ENCODE measurements at places on chromosomes 5 and 9.

DNA sequence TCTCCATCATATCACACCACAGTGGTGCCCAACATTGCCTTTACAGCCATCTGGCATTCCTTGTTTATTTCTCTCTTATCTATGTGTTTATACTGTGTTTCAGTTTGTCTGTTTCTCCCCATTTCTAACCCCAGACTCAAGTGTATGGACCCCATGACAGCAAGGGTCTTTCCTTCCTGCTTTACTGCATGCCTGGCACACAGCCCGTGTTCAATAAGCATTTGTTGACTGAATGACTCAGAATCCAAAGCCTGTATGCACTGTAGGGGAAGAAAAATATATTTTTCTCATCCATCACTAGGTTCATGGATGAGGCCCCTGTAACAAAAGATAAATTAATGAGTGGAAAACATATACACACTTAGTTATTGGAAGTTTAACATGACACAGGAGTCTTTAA is 190.8 kb upstream of the SEMA6A start:
- DNase-seq: no peak

GRCh38 chr5:15690611-15691010 is 190.6 kb downstream of the FBXL7 start:
- DNase-seq: no peak

- no peak for DNase-seq
Observed at GRCh38 chr5:148314731-148315130, 2.5 kb downstream of the SPINK7 start.

GRCh38 chr9:81490605-81491331 is 198.6 kb downstream of the TLE1 start:
- no peak for DNase-seq

DNA sequence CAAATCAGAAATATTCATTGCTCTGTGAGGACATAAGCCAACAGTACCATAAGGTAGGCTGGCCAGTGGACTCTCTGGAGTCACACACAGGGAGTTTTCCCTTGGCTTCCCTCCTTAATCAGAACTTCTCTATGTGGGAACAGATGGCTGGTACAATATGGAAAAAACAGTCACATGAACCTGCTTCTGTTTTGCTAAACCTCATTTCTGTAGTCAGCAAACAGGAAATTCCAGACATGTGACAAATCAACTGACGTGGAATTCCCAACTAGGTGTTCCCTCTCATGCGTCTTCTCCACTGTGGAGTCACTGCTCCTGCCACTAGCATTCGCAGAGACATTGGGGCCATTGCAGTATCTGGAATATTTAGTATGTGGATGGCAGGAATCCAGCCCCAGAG is 617.6 kb downstream of the KIF4B start:
- DNase-seq: no peak

DNA sequence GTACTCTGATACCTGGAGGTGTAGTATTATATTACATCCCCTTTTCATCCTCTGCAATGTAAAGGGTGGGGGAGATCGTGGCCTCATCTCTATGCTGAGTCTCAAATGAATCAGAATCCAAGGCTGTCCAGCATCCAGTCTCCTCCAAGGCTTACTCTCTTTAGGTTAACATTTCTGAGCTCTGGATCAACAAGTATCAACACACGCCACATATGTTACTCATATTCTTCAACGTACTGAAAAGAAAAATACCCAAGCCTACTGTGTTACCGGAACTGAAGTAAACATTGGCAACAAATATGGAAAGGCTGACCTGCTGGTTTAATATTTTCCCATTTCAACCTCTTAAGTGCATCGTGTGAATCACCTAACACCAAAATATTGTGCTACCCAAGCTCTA is 241.8 kb downstream of the GAS1 start:
- DNase-seq: no peak

- no peak for DNase-seq
Observed at GRCh38 chr5:37214550-37214949, 34.6 kb downstream of the CPLANE1 start.

GRCh38 chr5:146560205-146560812 is 44.3 kb upstream of the GPR151 start:
- DNase-seq: no peak

DNA sequence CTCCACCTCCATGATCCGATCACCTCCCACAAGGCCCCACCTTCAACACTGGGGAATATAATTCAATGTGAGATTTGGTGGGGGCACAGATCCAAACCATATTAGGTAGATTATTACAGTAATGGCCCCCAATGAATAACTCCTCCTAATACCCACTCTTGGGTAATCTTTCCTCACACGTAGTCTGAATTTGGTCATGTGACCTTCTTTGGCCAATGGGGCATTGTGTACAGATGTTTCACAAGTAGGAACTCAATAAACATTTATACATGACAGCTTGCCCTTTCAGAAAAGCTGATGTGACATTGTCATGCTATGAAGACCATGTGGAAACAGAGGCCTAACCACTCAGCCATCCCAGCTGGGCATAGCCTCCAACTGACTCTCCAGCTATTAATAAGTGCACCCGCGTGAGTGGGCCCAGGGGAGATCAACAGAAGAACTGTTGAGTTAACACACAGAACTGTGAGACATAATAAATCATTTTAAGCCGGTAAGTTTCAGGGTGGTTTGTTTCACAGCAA is 10.6 kb downstream of the GPR150 start:
- no peak for DNase-seq

GRCh38 chr5:127072861-127073846 is at the start of gene C5orf63:
Gene C5orf63 (minus strand): TSS chr5:127073502. CDS start chr5:127058995, 14,507 bp downstream.
- peak; percentile 81 for DNase-seq

DNA sequence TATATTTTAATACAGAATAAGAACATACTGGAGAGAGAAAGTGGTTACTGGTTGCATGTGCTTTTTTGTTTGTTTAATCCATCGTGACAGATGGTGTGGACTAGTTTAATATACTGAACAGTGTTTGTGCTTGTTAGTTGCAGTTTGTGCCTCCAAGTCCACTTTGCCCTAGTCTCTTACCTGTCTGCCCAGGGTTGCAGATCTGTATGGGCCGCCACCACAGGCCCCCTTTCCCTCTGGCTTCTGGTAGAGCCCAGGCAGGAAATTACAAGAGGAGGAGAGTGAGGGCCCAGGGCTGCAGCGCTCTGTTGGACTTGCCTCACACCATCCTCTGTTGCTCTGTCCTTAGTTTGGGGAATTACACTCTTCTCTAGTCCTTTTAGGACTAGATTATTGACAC is 166.4 kb downstream of the KDM4C start:
- DNase-seq: no peak

DNA sequence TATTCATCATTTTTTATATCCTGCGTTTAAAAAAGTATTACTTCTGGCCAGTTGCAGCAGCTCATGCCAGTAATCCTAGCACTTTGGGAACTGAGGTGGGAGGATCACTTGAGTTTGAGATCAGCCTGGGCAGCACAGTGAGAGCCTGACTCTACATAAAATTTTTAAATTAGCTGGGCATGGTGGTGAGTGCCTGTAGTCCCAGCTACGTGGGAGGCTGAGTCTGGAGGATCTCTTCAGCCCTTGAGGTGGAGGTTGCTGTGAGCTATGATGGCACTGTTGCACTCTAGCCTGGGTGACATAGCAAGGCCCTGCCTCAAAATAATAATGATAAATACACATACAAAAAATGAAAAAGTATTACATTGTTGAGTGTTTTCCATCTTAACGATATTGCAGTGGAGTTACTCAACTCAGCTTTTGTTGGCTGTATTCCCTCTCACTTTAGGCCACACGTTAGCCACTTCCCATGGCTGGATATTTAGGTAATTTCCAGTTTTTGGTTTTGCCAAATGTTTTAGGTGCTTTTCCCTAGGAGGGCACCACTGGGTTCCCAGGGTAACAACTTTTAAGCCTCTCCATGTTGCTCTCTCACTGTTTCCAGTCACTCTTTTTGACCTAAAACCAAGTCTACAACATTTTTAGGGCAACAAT is 20.6 kb downstream of the SHB start:
- DNase-seq: no peak

DNA sequence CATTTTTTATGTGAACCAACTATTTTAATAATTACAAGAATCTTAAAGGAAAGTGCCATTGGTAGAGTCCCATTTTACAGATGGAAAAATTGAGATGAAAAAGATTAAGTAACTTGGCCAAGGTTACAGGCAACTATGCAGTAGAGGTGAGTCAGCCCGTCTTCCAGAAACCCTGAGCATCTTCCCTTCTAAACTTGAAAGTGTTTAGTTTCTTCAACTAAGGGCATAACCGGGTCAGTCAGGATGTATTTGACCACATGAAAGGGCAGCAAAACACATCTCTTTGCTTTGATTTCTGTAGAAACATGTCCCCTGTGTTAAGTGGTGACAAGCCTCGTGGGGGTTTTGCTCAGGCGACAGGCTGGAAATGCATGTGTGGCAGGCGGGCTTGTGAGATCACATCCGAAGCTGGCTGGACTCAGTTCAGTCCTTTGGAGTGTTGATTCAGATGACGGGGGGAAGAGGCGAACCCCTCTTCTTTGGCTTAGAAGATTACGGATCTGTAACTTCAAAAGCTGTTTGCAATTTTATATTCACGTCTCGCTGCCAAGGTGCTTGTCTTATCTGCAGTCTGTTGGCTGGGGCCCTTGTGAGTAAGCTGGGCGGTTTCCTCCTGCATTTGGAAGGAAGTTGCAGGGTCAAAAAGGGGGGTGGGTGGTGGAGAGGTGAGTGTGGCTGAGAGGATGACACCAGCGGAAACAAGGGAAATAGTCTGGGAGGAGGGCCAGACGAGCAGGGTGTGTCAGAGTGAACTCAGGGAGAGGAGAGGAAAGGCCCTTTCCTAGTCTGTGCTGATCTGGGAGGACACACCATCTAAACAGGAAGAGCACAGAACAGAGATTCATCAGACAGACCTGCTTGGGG is 78.9 kb upstream of the RPS23 start:
- DNase-seq: no peak

- no peak for DNase-seq
Observed at GRCh38 chr9:109277451-109277850, 43.4 kb downstream of the EPB41L4B start.

DNA sequence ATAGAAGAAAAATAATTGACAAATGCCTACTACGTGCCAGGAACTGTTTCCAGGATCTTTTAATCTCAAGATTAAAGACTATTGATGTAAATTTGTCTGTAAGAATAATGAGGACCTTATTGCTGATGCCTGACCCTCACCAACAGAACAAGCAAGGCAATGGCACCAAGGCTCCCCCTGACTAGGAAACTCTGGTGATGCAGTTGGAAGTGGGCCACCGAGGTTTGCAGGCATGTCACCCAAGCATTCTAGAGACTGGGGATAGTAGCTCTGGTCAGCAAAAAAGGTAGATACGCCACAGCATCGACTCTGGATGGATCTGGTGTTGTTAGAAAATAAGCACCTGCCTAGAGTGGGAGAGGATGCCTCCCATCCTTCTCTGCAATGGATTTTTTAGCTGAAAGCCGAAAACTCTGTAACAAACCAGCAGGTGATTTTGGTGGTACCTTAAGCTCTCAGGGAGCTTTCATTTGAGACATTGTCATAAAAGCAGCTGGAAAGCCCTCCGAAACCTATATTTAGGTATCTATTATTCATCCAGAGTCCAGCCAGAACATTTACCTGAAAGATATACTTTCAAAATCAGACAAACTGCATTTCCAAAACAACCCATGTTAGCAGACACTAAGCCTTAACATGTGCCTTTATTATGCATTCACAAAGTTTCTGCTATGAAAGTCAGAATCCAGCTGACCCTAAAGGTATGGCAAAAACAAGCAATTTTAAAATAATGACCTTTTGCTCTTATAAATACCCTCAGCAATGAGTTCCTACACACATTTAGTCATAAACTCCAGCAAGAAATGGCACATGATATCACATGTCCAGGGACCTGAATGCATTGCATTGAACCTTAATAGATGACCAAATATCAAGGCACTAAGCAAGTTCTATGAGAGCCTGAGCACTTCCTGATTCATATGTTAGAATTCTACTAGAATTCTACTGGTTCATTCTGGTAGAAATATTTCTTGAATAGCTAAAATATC is 308.4 kb downstream of the PDE4D start:
- DNase-seq: no peak

DNA sequence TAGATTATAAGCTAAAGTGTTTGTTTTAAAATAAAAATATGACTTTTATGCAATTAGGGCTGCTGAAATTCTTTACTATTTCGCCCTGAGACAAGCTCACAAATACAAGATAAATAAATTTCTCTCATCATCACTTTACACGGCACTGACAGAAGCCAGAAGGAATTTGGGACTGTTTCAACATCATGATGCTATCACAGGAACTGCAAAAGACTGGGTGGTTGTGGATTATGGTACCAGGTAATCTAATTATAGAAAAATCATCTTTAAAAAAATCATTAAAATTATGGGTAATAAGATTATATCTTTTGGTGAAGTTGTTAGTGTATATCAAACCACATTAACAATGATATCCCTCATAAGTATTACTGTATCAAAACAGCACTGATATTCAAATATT is 95.0 kb downstream of the MAN2A1 start:
- no peak for DNase-seq

DNA sequence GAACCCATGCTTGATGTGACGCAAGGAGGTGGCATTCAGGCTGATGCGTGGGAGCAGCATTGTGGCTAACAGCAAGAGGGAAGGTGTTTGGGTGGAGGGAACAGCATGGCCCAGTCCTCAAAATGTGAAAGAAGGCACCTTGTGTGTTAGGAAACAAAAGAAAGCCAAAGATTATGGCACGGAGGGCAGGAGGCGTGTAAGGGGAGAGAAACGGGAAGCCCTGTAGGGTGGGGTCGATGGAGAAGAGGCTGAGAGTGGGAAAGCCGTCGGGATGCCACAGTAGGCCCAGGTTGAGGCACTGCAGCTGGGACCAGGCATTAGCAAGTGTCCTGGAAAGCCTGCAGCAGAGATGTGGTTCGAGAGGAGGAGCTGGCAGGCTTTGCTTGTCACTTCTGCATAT is 241.1 kb downstream of the GADD45G start:
- DNase-seq: no peak

DNA sequence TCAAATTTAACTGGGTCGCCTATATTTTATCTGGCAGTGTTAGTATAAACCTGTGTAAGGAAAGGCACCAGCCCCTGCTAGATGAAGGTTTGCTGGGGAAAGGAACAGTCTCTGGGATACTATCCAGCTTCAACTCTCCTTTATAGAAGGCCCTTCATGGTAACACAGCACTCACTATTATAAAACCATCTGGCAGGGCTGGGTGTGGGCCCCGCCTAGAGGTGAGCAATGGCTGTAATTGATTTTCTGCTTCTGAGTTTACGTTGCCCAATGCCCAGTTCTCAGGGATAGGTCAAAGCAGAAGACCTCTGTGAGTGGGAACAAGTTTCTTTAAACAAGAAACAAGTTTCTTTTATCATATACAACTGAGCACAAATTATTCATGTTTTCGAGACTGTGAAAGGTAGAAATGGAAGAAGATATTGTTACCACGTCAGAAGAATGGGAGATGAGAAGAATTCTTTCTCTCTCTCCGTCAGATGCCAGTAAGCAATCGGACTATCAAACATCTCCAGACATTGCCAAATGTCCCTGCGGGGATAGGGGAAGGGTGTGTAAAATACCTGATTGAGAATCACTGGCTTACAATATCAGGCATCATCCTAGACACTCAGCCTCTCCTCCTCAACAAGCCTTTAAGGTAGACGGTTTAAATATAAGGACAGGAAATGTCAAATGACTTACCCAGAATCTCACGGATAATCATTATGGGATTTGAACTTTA is 205.9 kb downstream of the PDZD2 start:
- DNase-seq: no peak

GRCh38 chr5:125595095-125595494 is 828.1 kb upstream of the GRAMD2B start:
- DNase-seq: no peak
